ENCODE measurements at places on chromosomes 3 and 15.
A peak's percentile ranks its signal among the peaks of the same experiment; 100 is the strongest.

GRCh38 chr3:125403789-125404188, 28.7 kb upstream of the ZNF148 start:
- DNase-seq = no peak

GRCh38 chr3:123919353-123919752, 35.2 kb upstream of the MYLK start:
- DNase-seq = no peak

- peak; percentile 42 for DNase-seq
These were observed 35.1 kb upstream of the CSPG5 start for GRCh38 chr3:47613722-47614121.

GRCh38 chr3:12962292-12962691, 110.9 kb downstream of the IQSEC1 start:
- DNase-seq = no peak

GRCh38 chr15:28888900-28889299, 3.1 kb downstream of the APBA2 start:
- no peak for DNase-seq

- DNase-seq = no peak
These were observed 3.3 kb downstream of the OXTR start for GRCh38 chr3:8766148-8766547.

GRCh38 chr15:41888662-41889253, 5.1 kb downstream of the SPTBN5 start:
- no peak for DNase-seq
